Glutamatergic neuron (in vitro differentiated cells): ENCODE measurements at places on chromosomes 7 and 10. TPM values are rescaled to one million over a fixed set of nuclear protein-coding genes. Genes with fewer than 3 reads are reported as not detected.

ANKRD61 gene
- not detected for total RNA-seq

TAS2R3 gene
- total RNA-seq: 1.6 TPM

CTAGE15 gene
- not detected for total RNA-seq

SLC37A3 gene
- 84.5 TPM for total RNA-seq

VENTX gene
- 1.6 TPM for total RNA-seq

TRPV5 gene
- total RNA-seq: 0.15 TPM

CRYGN gene
- total RNA-seq: not detected

MIOS gene
- 30.9 TPM for total RNA-seq

COL17A1 gene
- not detected for total RNA-seq

TMEM72 gene
- not detected for total RNA-seq

C10orf53 gene
- 0.25 TPM for total RNA-seq

CCDC172 gene
- not detected for total RNA-seq

CALHM1 gene
- not detected for total RNA-seq

KCNMA1 gene
- 3.2 TPM for total RNA-seq

GBX1 gene
- total RNA-seq: not detected

ZNF467 gene
- 1.4 TPM for total RNA-seq

CUL2 gene
- total RNA-seq: 45.5 TPM

ACBD7 gene
- total RNA-seq: 1.5 TPM

SPOCK2 gene
- 362 TPM for total RNA-seq

FRG2B gene
- total RNA-seq: not detected

DYDC2 gene
- total RNA-seq: not detected

PDSS1 gene
- 11.6 TPM for total RNA-seq
